Natural killer cell treated with Interleukin-12 subunit alpha and Interleukin-12 subunit beta and Interleukin-15 and Interleukin-18, amount 100 ng/mL, for 72 hours (primary cell): ENCODE measurements at places on chromosomes 7 and 10. TPM values are rescaled to one million over a fixed set of nuclear protein-coding genes. Genes with fewer than 3 reads are reported as not detected.

Gene CHST3
- total RNA-seq = not detected

Gene GPR158
- not detected for total RNA-seq

Gene PNLIP
- not detected for total RNA-seq

Gene GARIN1A
- total RNA-seq = 1.6 TPM

Gene SFRP5
- not detected for total RNA-seq

Gene CPA4
- total RNA-seq = not detected

Gene SCIN
- not detected for total RNA-seq

Gene FAM13C
- not detected for total RNA-seq

Gene VGF
- 0.31 TPM for total RNA-seq

Gene AKR1B15
- not detected for total RNA-seq

Gene GIMAP6
- 88.4 TPM for total RNA-seq

Gene RBM28
- 77.1 TPM for total RNA-seq

Gene ANKRD22
- 0.73 TPM for total RNA-seq
